Pulmonary artery endothelial cell (primary cell): ENCODE measurements at places on chromosomes 16 and 17. TPM values are rescaled to one million over a fixed set of nuclear protein-coding genes. Genes with fewer than 3 reads are reported as not detected.

Gene ZMYND15
- 0.07 and 0.11 TPM in 2 replicates for total RNA-seq

Gene WNT9B
- not detected in 2 replicates for total RNA-seq

Gene CNP
- total RNA-seq: 66.5 and 75.4 TPM in 2 replicates

Gene PPP1R27
- total RNA-seq: not detected in 2 replicates

Gene TPSAB1
- total RNA-seq: not detected in 2 replicates

Gene KAT7
- 40.4 and 60.9 TPM in 2 replicates for total RNA-seq

Gene SLC39A11
- 14.2 and 15.3 TPM in 2 replicates for total RNA-seq

Gene ABCA6
- total RNA-seq: 32.0 and 100 TPM in 2 replicates

Gene ZACN
- total RNA-seq: not detected in 2 replicates

Gene TBC1D3D
- 0.32 TPM in 1 of 2 replicates, not detected in the other for total RNA-seq

Gene TSR1
- 64.2 and 80.7 TPM in 2 replicates for total RNA-seq

Gene ZNF385C
- total RNA-seq: not detected in 2 replicates

Gene CTRB2
- not detected in 2 replicates for total RNA-seq

Gene ASB16
- not detected in 2 replicates for total RNA-seq
